ENCODE measurements at places on chromosomes 2 and 18.

DNA sequence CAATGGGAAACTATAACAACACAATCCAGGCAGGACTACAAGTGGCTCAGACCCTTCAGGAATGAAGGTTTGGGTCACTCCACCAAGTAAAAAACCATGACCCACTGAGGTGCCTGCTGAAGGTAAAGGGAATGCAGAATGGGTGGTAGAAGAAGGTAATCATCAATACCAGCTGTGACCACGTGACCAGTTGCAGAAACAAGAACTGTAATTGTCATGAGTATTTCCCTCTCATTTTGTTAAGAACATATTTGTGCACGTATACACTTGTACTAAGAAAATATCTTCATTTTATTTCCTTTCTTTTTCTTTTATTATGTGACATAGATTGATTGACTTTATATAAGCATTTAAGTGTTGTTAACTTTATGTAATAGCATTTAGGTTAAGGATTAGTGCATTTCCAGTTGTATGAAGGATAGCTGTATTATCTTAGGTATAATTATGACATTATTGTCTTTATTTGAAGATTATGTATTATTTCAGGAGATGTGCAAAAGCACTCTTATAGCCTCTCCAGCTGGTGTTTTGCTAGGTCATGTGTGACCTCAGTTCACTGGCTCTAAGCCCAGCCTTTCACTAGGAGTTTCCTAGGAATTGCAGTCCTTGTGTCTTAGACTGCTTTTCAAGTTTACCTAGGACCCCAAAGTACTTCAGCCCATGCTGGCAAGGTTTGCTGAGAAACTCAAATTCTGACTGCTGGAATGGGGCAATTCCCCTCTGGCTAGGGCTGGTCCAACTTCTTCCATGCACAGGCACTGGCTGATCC, 125.7 kb upstream of the DPP10 start:
- no peak for DNase-seq

DNA sequence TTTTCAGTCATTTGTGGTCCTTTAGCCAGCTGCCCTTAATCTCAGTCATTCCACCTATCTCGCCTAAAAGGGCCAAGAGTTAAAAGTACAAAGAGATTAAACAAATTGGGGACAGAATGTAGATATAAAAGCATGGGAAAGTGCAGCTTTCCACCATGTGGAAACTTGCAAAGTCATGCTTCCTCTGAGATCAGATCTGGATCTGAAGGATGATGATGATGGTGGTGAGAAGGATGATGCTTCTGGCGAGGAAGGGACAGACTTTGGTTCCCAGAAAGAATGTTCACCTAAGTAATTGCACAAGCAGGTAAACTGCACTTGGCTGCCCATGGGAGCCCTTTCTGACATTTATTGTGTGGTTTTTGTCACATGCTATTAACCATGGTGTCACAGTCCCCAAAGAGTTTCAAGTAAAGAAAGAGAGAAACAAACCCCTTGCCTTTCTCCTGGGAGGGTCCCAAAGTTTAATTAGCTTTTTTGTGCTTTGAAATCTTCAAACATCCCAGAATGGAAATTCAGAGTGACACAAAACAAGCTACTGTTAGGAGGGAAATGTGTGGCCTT, 34.7 kb downstream of the KLF7 start:
- no peak for DNase-seq

DNA sequence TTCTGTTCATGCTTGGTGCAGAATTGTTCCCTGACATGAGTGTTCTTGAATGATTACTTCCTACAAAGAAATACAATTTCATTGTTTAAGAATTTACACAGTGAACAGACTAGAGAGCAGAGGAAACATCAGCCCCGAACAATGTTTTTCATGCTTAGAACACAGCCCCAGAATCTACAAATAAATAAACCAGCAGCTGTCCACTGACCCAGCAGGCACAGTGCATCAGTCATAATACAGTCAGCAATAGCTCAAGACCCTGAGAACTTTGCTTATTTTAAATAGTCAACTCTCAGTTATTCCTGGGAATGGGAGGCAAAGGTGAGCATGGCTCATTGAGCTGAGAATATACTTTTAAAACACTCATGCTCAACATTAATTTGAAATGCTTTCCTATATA, 38.4 kb downstream of the XIRP2 start:
- DNase-seq, result no peak

- no peak for DNase-seq
These were observed 27.0 kb downstream of the RBKS start for GRCh38 chr2:27863146-27863545.

- DNase-seq, result no peak
These were observed 99.7 kb downstream of the INHBB start for GRCh38 chr2:120445449-120446143.

DNA sequence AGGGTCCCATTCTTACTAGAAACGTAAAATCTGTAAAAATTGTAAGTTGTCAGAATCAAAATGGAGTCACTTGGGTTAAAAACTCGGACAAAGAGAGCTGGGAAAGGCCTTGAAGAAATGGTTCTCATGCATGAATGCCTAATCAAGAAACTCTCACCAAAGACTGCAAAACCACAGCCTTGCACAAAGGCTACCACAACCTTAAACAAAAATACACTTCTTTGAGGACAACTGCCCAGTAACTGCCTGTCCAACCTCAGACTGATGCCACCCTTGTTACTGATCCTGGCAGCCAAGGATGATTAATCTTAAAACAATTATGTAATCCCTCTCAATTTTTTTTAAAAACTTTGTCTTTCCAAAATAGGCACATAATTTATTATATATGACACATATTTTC, 299.3 kb downstream of the CCDC85A start:
- no peak for DNase-seq

- DNase-seq, result peak; percentile 95
These were observed 54.3 kb upstream of the RGPD4 start for GRCh38 chr2:107772353-107772752.

DNA sequence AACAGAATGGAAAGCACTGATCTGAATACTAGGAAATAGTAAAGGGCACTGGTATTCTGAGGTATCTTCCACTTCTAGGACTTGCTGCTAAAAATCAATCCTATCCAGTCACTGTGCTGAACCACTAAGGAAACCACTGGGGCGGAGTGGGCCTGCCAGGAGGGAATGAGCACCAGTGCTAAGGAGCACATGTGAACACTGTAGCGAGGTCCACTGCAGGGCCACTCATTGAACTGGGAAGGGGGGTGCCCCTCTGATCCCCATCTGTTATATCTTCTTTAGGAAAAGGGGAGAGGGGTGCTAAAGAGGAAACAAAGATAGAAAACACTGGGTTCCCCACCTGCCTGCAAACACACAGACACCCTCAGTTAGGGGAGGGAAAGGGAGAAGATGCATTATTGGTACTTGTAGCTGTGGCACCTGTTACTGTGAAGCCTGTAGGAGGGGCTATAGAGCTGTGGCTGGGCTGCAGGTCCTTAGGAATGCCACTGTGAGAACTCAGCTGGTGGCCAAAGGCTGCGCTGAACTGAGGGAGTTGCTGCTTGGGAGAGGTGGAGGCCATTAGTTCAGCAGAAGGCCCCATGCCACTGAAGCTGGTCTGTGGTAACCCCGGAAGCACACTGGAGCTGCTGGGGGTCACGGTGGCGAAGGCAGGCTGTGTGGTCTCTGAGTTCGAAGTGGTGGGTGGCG, 81.8 kb downstream of the INO80D start:
- DNase-seq, result no peak

DNA sequence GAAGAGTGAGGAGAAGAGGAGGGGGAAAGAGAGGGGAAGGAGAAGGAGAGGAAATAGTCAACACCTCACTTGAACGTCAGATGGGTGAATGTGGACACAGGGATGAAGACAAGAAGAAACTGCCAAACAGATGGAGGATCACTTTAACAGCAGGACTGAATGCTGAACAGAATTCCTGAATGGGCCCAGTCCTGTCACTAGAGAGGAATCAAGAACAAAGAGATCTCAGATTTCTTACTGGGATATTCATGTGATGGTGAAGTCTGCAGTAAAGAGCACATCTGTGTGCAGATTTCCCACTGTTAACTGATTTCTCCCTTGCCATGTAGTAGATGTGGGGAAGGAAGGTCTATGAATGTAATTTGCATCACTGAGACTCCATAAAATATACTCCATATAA, 135.4 kb downstream of the L3MBTL4 start:
- no peak for DNase-seq

All from NCI-H1417 (cell line).